Activated T-cell treated with anti-CD3 and anti-CD28 coated beads for 24 hours (primary cell): ENCODE measurements at places on chromosomes 12 and 14.

DNA sequence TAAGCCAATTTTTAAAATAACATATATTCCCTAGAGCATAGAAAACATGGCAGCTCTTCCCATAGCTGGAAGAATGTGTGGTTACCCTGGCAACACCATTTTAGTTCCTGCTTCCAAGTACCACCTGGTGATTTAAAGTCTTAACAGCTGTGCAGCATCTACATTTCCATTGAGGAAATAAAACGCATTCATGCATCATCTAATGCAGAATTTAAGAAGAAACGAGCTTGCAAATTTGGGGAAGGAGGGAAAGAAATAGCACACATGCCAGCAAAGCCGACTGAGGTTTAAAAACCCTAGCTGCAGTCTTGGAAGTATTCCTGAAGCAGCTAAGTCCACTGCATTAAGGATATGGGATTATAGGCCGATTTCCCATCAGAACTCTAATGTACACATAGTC is 22.8 kb upstream of the SLC38A2 start:
- no peak for DNase-seq

GRCh38 chr12:108479364-108480070 is 35.6 kb upstream of the FICD start:
- DNase-seq: no peak

DNA sequence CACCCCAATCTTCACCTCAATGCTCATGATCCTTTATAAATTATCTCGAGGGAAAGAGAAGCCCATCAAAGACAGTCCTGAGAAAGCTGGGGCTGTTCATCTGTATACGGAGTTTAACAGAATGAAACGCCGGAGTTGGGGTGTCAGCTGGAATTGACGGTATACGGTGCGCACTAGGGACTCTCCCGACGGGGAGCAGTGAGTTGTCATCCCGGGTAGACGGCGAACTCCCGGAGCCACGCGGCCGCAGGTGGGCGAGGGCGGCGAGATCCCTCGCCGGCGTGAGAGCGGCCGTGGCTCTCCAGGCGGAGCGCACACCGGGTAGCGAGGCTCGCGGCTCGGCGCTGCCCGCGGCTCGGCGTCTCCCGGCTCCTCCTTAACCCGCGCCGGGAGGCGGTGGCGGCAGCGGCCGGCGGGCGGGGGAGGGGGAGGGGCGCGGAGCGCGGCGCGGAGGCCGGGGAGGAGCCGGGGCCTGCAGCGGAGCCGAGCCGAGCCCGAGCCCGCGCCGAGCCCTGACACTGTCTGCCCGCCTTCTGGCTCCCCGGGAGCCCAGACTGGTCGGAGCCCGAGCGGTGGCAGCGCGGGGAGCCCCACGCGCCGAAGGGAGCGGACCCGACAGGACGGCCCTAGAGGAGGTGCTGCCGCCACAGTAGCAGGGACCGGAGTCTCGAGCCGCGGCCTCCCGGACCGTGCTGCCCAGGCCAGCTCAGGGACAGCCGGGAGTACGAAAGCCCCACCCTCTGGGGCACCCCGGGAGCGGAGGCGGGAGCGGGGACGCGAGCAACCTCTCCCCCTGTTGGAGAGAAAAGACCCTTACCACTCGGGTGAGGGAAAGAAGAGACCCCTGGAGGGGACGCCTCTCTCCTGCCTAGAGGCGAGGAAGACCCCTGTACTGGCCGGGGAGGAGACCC is at the start of gene FOXJ2:
Gene FOXJ2 (plus strand): TSS at position 475 of the 911 bp plus-strand sequence. CDS start 7,117 bp downstream, outside the sequence.
- peak; percentile 65 for DNase-seq

GRCh38 chr14:74584951-74585350 is 27.1 kb downstream of the LTBP2 start:
- no peak for DNase-seq

- no peak for DNase-seq
Measured at GRCh38 chr12:5797661-5798060, 147.4 kb downstream of the ANO2 start.
